ENCODE measurements at places on chromosomes 2 and 18.

DNA sequence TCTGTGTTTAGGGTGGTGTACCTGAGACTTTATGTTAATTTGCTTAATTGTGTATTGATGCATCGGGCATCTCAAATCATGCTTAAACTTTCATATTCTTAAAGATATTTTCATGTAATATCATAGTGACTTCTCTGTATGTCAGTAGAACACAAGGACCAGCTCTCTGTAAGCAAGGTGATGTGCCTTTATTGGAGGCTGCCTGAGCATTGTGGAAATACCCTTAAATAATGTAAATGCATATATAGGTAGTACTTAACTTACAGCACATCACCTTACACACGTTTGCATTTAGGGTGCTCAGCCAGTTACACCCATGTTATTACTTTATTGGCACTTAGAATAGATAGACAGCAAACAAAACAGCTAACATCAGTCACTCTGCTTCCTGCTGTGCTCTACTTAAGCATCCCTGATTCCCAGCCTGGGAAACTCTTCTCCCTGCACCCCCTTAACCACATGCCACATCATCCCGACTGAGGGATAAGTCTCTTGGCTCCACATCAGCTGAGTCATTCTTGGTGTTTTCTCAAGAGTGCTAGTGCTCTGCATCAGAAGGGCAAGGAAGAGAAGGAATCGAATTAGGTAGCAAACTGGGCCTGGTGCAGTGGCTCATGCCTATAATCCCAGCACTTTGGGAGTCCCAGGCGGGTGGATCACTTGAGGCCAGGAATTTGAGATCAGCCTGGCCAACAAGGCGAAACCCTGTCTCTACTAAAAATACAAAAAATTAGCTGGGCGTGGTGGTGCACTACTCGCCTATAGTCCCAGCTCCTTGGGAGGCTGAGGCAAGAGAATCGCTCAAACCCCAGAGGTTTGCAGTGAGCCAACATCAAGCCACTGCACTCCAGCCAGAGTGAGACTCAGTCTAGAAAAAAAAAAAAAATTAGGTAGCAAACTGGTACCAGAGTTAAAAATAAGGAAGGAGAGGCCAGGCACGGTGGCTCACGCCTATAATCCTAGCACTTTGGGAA, 108.7 kb downstream of the MAP3K20 start:
- peak; percentile 97 for DNase-seq

- no peak for DNase-seq
Measured at GRCh38 chr2:173989160-173989883, 24.1 kb upstream of the SP3 start.

DNA sequence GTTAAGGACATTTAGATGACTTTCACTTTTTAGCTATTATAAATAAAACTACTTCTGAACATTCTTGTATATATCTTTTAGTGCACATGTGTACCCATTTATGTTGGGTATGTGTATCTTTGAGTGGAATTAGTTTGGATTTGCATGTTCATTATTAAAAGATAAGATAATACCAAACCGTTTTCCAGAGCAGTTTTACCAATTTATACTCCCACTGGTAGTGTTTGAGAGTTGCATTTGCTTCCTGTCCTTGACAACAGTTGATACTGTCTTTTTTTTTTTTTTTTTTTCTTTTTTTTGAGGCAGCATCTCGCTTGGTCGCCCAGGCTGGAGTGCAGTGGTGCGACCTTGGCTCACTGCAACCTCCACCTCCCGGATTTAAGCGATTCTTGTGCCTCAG, 23.3 kb downstream of the SLC30A6 start:
- DNase-seq: no peak

GRCh38 chr2:97654791-97655190, 8.9 kb downstream of the COX5B start:
- DNase-seq: no peak

- no peak for DNase-seq
Measured at GRCh38 chr18:56715121-56715520, 64.0 kb downstream of the WDR7 start.

All from H4 (cell line).